ENCODE measurements at places on chromosomes 2 and 18.
A peak's percentile ranks its signal among the peaks of the same experiment; 100 is the strongest.

- no peak for DNase-seq
Observed at GRCh38 chr2:83665894-83666293, 793.2 kb downstream of the SUCLG1 start.

- DNase-seq = no peak
Observed at GRCh38 chr2:121539750-121540469, 9.2 kb downstream of the RNU4ATAC start.

- no peak for DNase-seq
Observed at GRCh38 chr2:74927621-74928020, 30.8 kb upstream of the POLE4 start.

DNA sequence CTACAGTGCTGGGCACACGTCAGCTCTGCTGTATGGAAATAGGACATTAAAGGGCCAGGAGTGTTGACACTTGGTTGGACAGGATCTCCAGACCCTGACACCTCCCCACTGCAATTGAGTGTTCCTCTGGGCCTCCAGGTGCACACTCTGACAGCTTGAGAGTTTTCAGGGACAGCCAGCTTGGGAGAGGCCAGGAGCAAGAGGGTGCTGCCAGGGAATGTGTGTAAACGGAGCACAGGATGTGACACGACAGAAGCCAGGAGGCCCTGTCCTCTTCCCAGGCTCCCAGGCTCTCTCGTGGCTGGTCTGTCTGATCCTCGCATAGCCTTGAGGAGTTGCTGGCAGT, 318.1 kb upstream of the HS6ST1 start:
- DNase-seq = no peak

DNA sequence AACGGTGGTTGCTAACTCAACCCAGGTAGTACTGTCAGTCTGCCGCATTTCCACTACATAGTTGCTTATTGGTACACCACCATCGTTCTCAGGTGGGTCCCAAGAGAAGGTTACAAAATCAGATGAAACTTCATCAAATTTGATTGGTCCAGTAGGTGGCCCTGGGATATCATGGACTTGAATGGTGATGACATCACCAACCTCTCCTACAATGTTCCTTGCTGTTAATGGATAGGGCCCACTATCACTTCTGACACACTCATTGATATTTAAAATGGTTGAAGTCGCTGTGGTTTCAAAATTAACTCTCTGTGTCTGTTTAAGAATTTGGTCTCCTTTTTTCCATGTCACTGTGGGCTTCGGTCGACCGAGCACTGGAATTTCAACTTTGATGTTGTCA, 94.5 kb downstream of the PLEKHA3 start:
- DNase-seq = no peak

- DNase-seq = peak; percentile 12
Observed at GRCh38 chr2:55511508-55512124, 7.9 kb upstream of the CFAP36 start.
